ENCODE measurements at places on chromosomes 5 and 9.

DNA sequence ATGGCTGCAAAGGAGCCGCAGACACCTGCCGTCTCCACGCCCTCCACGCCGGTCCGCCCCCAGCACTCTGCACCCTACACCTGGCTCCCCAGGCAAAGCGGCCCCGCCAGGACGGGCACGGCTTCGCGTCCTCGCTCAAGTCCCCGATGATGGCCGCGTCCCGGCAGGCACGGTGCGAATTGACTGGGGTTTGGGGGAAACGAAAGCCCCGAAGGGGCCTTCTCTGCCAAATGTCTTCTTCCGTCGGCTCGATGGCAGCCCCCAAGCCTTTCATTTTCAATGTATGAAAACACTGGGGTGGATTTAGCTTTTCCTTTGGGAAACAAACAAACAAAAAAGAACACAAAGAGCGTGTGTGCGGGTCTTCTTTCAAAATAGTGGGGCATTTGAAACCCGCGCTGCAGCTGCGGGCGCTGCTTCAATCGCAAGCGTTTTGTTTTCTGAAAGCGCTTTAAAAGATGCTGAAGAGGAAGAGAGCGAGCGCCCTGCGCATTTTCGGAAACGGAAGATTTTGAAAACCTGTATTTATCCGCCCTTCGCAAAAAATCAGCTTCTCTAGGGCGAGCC lies 160.0 kb downstream of the RMI1 start:
- DNase-seq = no peak

DNA sequence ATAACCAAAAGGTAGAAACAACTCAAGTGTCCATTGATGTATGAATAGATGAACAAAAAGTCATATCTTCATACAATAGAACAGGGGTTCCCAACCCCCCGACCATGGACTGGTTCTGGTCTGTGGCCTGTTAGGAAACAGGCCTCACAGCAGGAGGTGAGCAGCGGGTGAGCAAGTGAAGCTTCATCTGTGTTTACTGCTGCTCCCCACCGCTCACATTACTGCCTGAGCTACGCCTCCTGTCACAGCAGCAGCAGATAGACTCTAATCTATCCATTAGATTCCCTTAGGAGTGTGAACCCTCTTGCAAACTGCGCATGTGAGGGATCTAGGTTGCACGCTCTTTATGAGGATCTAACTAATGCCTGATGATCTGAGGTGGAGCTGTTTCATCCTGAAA lies 478.0 kb downstream of the BRINP1 start:
- DNase-seq = no peak

GRCh38 chr9:90801241-90801972 lies at the start of gene SYK:
TSS of gene SYK (plus strand) at chr9:90801819. CDS start at chr9:90843899, 42,080 bp downstream.
- DNase-seq = no peak

- no peak for DNase-seq
Measured at GRCh38 chr9:134824583-134824982, 56.0 kb upstream of the FCN2 start.

GRCh38 chr5:103256178-103256577 lies 2.4 kb upstream of the MACIR start:
- DNase-seq = no peak

DNA sequence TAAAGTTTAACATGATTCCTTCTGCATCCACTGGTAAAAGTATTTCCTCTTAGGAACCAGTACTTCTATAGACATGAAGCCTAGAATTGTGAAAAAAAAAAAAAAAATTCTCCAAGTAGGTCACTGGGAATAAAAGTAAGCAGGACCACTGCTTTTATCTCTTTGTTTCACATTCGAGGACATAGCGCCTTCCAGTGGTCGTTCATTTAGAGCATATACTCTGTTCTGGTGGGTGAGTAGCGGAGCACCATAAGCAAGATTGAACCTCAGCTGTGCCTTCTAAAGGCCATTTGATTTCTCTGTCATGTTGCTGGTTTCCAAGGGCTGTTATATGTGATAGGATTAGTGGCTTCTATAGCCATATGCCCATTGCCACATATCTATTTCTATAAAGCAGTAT lies 393.1 kb downstream of the TMEM232 start:
- DNase-seq = no peak

DNA sequence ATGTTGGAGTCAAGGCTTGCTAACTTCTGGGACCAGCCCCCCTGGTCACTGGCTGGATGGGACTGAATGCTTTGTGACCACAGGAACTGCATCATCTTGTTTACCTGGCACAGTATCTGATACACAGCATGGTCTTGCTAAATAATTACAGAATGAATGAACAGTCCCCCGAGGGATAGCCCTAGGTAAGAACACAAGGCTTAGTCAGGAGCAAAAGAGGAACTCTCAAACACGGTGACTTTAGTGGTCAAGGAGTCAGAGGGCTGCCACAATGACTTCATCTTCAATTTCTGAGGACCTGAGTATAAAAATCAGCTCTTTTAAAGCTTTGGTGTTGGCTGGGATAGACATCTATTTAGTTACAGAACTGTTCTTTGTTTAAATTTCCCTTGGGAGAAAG lies 15.1 kb upstream of the CXCL14 start:
- DNase-seq = no peak

- no peak for DNase-seq
Measured at GRCh38 chr5:160169326-160169725, 50.1 kb upstream of the PWWP2A start.

DNA sequence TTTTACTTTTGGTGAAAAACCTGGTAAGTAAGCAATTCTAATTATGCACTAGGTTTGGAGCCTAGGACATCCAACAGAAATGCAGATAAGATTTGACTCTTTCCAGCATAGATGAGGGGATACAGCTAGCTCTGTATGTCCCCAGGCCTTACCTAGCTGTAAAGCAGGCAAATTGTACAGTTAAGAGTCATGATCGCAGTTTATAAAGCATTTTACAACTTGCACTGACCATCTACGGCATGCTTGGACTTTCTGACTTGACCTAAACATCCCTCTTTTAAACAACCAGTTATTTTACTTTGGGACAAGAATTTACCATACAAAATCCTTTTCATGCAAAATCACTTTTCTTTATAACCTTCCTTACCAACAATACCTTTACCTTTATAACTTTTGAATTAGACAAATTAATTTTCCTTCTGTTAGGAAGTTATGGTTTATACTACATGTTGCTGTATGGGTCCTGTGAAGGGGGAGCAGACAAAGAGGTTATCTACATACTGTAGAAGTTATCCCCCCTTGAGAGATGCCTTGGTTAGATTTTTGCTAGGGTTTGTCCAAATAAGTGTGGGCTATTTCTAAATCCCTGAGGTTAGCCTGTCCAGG lies 36.8 kb downstream of the FGD3 start:
- no peak for DNase-seq

DNA sequence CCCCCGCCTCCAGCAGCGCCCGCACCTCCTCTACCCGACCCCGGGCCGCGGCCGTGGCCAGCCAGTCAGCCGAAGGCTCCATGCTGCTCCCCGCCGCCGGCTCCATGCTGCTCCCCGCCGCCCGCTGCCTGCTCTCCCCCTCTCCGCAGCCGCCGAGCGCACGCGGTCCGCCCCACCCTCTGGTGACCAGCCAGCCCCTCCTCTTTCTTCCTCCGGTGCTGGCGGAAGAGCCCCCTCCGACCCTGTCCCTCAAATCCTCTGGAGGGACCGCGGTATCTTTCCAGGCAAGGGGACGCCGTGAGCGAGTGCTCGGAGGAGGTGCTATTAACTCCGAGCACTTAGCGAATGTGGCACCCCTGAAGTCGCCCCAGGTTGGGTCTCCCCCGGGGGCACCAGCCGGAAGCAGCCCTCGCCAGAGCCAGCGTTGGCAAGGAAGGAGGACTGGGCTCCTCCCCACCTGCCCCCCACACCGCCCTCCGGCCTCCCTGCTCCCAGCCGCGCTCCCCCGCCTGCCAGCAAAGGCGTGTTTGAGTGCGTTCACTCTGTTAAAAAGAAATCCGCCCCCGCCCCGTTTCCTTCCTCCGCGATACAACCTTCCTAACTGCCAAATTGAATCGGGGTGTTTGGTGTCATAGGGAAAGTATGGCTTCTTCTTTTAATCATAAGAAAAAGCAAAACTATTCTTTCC lies 19.3 kb downstream of the CDKN2A start:
- DNase-seq = peak; percentile 37

DNA sequence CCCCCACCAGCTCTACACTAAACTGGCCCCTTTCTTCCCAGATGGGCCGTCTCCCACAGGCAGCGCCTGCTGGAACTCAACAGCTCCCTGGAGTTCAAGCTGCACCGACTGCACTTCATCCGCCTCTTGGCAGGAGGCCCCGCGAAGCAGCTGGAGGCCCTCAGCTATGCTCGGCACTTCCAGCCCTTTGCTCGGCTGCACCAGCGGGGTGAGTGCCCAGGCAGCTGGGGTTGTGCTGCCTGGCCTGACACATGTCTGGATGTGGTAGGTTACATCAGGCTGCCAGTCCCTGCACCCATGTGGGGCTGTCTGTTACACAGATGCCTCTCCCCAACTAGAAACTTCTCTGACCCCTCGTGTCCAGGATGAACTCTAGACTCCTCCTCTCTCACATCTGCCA lies 9.8 kb downstream of the NHP2 start:
- no peak for DNase-seq

- no peak for DNase-seq
Measured at GRCh38 chr5:129943936-129944335, 39.7 kb downstream of the CHSY3 start.

DNA sequence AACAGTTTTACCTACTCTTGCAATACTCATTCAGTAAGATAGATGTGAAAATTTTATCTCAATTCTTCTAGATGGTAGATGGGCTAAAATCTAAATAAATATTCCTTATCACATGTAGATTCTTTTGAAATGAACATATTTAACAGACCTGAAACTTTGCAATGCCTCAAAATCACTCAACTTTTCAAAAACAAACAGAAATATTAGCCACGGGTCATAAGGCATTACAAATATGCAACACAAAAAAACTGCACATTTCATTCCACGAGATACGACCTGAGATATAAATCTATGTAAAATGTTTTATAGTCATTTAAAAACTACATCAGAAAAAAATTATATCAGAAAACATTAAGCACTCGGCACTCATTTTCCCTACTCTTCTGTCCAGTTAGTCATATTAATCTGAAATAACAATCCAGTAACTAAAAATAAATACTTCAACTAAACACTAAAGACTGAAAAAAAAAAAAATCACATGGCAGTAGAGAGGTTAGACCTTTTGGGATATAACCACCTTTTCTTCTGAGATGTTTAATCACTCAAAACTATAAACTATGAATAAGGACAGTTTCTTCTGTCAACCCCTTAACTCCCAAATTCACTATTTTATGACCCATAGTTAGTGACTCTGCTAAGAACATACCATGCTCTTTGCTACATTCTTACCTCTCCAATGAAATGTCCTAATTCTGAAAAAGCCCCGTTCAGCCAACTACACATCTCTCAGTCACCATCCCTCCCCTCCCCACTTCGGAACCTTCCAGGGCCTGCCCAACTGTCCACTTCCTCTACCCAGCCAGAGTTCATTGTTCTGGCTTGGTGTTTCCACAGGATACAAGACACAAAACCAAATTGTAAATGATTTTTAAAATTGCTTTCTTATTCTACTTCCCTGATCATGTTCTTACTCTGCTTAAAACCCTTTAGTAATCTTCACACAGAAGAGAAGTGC lies 6.4 kb downstream of the HOMER1 start:
- no peak for DNase-seq

GRCh38 chr5:97623441-97623840 lies 440.4 kb upstream of the RIOK2 start:
- DNase-seq = no peak

- no peak for DNase-seq
Measured at GRCh38 chr5:138502121-138502520, 36.8 kb downstream of the EGR1 start.

All from stimulated activated CD4-positive, alpha-beta T cell treated with anti-CD3 and anti-CD28 coated beads, Interleukin-12 subunit alpha, Interleukin-12 subunit beta, amount 100 ng/mL, for 48 hours (primary cell).